ENCODE measurements at places on chromosomes 3 and 15.

GRCh38 chr3:34955680-34956079 lies 683.6 kb upstream of the ARPP21 start:
- no peak for DNase-seq

- no peak for DNase-seq
Observed at GRCh38 chr15:66846811-66847210, 144.8 kb downstream of the SMAD6 start.

DNA sequence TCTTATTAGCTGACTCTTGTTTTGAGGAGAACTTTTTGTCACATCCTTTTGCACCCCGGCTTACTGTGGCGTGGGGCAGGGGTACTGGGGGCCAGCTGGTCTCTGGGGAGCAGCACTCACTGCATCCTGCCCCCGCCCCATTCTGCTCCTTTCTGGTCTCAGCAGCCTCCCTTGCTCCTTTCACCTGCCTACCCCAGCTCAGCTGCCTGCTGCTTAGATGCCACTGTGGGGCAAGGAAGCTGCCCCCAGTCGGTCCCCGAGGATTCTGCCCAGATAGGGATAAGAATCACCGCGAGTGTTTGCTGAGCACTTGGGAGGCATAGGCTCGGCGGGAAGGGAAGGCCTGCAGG lies 32.0 kb downstream of the APBA2 start:
- DNase-seq: no peak

GRCh38 chr15:89116404-89116803 lies 28.1 kb downstream of the ABHD2 start:
- no peak for DNase-seq

- DNase-seq: no peak
Observed at GRCh38 chr3:163481738-163482137, 1596.6 kb downstream of the SI start.

DNA sequence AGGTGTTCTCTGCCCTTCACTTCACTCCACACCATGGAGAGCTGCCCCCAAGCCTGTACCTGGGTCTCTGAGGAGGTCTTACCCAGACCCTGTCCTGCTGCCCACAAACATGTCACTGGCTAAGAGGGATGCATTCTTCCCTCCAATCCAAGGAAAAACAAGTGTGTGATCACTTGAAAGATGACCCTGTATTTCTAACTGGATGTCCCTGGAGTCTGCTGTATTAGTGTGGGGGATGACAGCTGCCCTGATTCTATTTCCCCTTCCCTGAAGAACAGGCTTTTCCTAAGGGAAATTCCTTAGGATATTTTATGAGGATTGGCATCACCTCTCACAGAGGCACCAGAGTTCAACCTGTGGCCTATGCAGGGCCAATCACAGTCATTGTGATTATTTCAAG lies 55.0 kb upstream of the GATA2 start:
- no peak for DNase-seq

GRCh38 chr3:11543141-11543947 lies 100.4 kb downstream of the VGLL4 start:
- DNase-seq: no peak

- DNase-seq: no peak
Observed at GRCh38 chr3:107599772-107600145, 77.0 kb downstream of the BBX start.

GRCh38 chr3:50237133-50237651 lies 1.2 kb downstream of the GNAI2 start:
- DNase-seq: no peak

DNA sequence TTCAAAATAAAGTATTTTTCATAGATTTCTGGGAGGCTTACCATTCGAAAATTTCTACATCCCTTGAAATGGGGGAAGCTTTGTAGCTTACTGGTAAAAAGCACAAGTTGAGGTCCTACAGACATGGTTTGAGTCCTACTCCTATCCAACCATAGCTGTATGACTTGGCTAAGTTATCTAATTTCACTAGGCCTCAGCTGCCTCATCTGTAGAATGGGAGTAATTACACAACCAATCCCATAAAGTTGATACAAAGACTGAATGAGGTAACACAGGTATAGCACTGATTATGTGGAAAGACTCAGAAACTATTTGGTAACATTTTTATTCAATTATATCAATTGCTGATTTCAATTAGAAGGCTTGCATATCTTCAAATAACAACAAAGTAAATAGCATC lies 157.4 kb downstream of the PLD1 start:
- no peak for DNase-seq

- DNase-seq: no peak
Observed at GRCh38 chr3:170839518-170840100, 30.4 kb downstream of the RPL22L1 start.

DNA sequence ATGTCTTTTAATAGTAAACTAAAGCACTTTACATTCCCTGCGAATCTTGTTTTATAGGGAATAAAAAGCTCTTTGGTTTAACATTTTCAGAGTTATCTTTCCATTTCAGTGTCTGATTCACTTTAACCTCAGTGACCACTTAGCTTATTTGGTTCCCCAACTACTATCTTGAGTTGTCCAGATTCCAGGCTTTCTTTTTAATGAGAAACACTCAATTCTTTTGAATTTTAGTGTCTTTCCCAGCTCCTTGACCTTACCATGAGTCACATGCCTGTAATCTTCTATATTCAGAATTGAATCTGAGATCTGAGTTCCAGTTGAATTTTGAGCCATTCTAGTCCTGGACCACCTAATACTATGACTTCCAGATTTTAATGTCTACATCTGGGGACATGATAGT lies 144.4 kb downstream of the KCNAB1 start:
- DNase-seq: no peak

- peak; percentile 97 for DNase-seq
Observed at GRCh38 chr15:78915341-78916087, 29.3 kb downstream of the CTSH start.

DNA sequence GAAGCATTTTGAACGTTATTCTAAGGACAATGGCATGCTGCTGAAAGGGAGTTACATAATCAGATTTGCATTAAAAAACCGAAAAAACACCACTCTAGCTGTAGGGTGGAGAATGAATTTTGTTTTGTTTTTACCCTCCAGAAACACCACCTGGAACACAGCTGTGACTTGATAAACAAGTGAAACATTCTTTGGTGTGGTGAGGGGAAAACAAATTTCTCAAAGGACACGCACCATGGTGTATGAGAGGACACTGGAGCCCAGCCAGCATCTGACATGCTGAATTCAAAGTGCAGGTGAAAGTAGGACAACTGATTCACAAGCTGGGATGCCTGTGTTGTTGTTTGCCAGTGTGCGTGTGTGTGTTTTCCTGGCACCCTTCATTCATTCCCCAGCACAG lies 554.5 kb upstream of the TBL1XR1 start:
- no peak for DNase-seq

DNA sequence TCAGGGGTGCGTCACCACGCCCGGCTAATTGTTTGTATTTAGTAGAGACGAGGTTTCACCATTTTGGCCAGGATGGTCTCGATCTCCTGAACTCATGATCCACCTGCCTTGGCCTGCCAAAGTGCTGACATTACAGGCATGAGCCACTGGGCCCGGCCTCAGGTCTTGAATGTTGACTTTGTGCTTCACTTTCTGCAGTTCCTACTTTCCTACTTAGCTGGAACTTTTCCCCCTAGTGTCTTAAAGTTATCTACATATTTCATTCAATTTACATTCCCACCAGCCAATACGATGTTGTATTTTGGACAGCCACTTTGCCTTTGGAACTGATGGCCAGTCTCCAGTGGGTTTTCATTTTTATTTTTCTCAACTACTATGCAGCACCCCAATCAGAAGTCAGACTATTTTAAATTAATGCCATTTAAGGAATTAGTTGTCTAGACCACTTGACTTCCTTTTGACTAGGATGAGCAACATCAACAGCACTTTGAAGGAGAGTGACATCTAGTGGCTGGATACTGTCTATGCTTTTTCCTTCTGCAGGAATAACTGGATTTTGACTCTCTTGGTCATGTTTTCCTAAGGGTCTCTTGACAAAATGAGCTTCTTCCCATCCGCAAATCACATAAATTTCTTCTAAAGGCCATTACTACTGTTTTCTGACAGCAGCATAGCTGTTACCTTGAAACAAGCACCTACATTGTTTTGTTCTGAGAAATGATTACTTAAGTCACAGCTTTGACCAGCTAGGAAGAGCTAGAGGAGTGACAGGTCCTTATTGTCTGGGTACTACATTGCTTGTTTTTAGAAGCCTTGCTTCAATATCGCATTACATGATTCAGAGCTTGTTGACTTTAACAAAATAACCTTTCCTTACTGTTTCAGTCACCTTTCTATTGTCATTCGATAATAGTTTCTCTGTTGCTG lies 140.2 kb downstream of the ITPR1 start:
- DNase-seq: peak; percentile 89

- DNase-seq: no peak
Observed at GRCh38 chr3:168885028-168885427, 778.5 kb downstream of the MECOM start.

GRCh38 chr3:167998253-167998652 lies 97.5 kb downstream of the GOLIM4 start:
- DNase-seq: no peak

DNA sequence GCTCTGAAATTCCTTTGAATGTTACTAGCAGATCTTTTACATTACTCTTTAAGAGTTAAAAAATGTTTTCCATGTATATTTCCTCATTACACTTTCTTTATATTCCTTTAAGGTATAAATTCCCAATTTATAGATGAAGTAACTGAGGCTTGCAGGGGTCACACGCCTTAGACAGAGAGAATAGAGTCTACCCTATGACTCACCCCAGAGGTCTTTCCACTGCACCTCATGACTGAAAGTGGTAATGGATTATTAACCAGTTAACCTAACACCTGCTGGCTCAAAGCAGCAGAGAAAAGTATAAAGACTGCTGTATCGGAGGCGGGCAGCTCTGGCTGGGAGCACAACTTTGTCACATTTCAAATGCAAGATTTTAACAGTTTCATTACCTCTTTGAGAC lies 37.7 kb downstream of the LDHAL6B start:
- DNase-seq: no peak

GRCh38 chr3:59514865-59515482 lies 465.1 kb upstream of the CFAP20DC start:
- DNase-seq: no peak

- no peak for DNase-seq
Observed at GRCh38 chr15:62727501-62727900, 315.0 kb upstream of the TPM1 start.

DNA sequence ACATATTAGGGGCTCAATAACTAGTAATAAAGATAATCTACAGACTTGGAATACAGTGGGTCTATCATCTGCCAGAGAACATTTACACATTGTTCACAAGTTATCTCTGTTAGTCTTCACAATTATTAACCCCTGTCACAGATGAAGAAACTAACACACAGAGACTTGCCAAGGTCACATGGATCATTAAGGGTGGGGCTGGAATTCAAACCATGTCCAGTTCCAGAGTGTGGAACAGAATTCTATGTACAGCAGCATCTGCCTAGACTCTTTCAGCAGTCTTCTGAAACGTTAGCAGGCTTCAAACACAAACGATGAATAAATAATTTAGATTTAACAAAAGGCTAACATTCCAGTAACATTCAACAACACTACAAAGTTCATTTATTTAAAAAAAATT lies 673.9 kb upstream of the NR2F2 start:
- no peak for DNase-seq

DNA sequence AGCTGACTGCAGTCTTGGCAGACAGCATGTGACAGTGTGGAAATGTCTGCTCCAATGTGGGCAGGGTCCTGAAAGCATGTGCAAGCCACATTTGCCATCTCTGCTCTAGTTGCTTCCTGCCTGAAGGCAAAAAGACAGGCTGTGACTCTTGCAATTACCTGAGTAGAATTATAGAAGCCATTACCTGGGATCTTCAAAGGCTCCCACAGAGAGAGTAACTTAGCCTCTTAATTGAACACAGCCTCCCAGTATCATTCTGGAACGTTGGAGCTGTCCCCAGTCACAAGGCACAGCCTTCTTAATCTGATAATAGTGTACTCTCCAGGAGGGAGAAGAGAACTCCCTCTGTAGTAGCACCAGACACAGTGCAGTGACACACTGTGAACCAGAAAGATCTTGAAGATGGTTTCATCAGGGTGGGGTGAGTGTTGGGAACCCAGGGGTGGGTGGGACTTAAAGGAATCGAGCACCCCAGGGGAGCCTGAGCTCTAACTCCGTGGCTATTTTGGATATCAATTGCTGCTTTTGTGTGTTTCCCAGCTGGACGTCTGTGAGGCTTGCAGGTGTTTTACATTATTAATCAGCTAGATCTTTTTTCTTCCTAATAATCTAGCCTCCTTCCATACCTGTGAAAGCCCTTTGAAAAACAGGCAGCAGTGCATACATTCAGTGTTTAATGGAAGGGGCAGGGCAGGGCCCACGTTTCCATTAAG lies 40.6 kb upstream of the GLCE start:
- DNase-seq: no peak

DNA sequence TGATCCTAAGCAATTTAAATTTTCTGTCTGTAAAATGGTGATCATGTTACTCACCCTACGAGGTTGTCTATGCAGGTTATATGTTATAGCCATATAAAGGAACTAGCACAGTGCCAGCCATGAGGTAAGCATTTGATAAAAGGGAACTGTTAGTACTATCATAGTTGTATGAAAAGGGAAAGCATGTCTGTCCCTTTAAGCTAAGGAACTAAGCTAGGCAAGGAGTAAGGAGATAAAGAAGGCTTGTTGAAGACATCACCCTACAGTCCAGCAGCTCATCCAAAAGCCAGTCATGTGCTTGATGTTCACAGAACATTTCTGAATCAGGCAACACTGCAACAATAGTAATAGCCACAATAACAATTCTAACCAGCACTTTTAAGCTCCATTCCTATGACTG lies 243.9 kb downstream of the ZBTB20 start:
- no peak for DNase-seq

GRCh38 chr3:113088616-113089015 lies 97.8 kb downstream of the GTPBP8 start:
- no peak for DNase-seq

- DNase-seq: no peak
Observed at GRCh38 chr3:9401986-9402385, 4.6 kb downstream of the SETD5 start.

- no peak for DNase-seq
Observed at GRCh38 chr3:52791366-52791765, 3.2 kb upstream of the ITIH3 start.

- DNase-seq: peak; percentile 33
Observed at GRCh38 chr15:85649372-85649771, 145.4 kb downstream of the KLHL25 start.

DNA sequence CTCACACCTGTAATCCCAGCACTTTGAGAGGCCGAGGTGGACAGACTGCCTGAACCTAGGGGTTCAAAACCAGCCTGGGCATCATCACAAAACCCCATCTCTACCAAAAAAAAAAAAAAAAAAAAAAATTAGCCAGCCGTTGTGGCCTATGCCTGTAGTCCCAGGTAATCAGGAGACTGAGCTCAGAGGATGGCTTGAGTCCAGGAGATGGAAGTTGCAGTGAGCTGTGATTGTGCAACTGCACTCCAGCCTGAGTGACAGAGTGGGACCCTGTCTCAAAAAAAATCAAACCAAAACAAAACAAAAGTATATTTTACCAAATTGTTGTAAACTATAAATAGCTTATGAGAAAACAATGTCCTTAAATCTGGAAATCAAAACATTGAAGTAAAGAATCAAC lies 34.7 kb upstream of the UBP1 start:
- no peak for DNase-seq

GRCh38 chr3:149658744-149659497 lies 1.1 kb upstream of the WWTR1 start:
- no peak for DNase-seq

- peak; percentile 85 for DNase-seq
Observed at GRCh38 chr3:184133840-184134745, 1.1 kb upstream of the EIF2B5 start.

GRCh38 chr15:53841651-53842050 lies 82.2 kb upstream of the WDR72 start:
- no peak for DNase-seq

Measured in Kasumi-1 (cell line).